ENCODE measurements at places on chromosomes 5 and 9.

- no peak for DNase-seq
Measured at GRCh38 chr5:3056866-3057265, 305.4 kb upstream of the IRX2 start.

DNA sequence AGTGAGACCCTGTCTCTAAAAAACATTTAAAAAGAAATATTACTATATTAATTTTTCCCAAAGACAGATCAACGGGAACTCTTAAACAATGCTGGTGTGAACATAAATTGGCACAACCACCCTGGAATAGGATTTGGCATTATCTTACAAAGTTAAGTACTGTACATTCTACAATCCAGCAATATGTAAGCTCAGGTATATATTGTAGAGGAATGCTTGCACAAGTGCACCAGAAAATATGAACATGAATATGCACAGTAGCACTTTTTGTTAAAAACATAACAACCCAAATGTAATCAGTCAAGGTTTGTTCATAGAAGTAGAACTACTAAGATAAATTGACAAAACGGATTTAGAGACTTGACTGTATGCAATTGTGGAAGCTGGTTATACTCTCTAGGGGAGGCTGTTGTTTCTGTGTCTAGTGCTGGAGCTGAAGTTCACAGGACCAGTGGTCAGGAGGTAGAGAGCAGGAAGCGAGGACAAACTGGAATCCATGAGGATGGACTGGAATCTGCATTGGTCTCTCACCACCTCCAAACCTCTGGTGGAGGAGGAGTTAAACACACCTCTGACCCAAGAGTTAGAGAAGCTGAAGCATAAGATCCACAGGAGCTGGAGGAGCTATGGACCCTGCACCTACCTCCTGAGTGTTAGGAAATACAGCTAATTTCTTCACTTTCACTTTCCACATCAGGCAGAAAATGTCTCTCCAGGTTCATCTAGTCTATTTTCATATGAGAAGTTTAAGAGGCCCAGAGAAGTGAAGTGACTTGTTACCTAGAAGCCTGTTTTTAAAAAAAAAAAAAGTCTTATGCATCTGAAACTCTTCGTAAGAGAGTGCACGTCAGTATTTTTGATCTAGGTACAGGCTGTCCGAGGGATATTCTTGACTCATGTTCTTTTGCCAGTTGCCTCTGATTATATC, 20.3 kb upstream of the RIC1 start:
- peak; percentile 42 for DNase-seq

- DNase-seq = no peak
Measured at GRCh38 chr9:36980148-36980974, 53.7 kb downstream of the PAX5 start.

DNA sequence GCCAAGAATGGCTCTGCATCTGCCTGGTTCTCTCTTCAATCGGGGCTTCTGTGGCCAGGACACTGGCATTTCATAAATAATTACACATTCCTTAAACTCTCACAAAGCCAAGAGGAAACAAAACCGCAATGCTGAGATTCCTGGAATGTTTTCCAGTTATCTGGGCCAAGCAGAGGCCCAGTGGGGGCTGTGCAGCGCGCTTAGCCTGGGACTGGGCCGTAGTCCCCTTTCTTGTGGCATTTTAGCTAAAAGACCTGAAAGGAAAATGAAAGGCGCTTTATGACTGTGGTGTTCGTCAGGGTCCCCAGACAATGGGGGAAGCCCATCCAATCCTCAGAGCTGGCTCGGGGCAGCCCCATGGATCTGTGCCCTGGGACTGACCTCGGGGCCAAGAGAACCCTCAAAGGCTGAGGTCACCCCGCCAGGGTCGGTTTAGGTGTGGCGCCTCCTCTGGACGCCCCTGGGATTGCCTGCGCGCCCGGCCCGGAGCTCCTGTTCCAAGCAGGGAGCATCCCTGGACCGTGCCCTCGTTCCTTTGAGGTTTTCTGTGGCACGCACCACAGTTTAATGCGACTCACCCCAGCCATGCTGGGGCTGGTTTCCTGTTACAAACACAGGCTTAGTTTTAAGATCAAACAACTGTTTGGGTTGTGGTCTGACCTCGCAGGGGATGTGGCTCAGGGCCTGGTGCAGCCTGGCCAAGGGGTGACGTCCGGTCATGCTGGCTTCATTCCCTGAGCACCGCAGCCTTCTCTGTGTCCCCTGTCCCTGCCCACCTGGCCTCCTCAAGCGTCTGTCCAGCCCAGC, 51.5 kb upstream of the NKD2 start:
- DNase-seq = no peak

GRCh38 chr5:133552925-133553525, 59.3 kb downstream of the FSTL4 start:
- no peak for DNase-seq

DNA sequence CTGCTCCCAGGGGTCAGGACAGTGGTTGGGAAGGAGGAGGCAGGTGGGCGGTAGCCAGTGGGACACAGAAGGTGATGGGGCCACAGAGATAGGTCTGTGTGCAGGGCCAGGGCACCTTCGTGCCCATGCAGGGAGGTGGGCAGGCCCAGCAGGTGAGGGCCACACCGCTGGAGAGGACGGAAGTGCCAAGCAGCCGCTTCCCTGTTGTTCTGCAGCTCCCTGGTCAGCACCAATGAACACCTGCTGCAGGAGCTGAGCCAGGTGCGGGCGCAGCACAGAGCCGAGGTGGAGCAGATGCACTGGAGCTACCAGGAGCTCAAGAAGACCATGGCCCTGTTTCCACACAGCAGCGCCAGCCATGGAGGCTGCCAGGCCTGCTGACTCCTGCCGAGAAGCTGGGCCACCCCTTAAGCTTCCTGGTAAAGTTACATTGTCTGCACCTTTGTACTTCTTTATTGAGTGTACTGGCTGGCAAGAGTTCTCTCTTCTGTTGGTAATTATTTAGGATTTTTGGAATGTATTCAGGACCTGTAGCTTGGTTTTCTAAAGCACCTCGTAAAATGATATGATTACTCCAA, 40.3 kb downstream of the TPPP start:
- no peak for DNase-seq

Measured in KG1 (cell line).